ENCODE measurements at places on chromosomes 13 and 19. TPM values are rescaled to one million over a fixed set of nuclear protein-coding genes. Genes with fewer than 3 reads are reported as not detected.

OR7C1 gene
- not detected for total RNA-seq

S1PR2 gene
- 2.4 TPM for total RNA-seq

DNA sequence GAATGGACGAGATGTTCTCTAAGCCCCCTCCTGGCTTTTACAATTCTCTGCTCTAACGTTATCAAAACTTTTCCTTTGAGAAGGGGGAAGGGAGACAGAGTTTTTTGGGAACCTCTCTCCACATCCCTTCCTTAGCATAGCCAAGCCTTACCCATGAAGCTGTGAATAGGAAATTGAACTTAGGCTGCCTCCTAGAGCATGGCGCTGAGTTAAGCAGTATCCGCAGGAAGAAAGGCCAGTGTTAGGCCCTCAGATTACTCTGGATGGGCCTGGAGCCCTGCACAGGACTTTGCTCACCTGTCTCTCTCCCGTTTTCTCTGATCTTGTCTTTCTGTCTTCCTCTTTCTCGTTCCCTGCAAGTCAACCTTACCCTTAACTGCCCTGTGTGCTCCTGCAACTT is 39.6 kb downstream of the CYP2B6 start:
- no peak for DNase-seq

- DNase-seq: no peak
Measured at GRCh38 chr13:38384171-38384570, 34.5 kb downstream of the UFM1 start.

PNMA8A gene
- total RNA-seq: 1.2 TPM

PLIN5 gene
- total RNA-seq: 2.0 TPM

DNA sequence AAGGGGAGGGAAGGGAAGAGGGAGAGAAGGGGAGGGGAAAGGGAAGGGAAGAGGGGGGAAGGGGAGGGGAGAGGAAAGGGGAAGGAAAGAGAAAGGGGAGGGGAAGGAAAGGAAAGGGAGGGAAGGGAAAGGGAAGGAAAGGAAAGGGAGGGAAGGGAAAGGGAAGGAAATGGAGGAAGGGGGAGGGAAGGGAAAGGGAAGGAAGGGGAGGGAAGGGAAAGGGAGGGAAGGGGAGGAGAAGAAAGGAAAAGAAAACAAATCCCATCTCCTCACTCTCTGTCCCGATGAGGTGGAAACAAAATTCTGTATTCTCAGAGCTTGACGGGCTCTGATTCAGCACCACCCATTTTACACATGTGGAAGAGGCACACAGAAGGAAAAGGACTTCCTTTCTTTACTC is 51.4 kb upstream of the SIN3B start:
- no peak for DNase-seq

GRCh38 chr13:43239275-43239840 is 216.0 kb downstream of the DNAJC15 start:
- DNase-seq: no peak

Measured in colonic mucosa (tissue), 4 donors.